ENCODE measurements at places on chromosomes 3 and 15.

GRCh38 chr15:75666823-75667501 lies 19.2 kb downstream of the SNX33 start:
- no peak for DNase-seq
- H3K27me3 ChIP-seq = peaks cover 2% of the 10 kb centered on the region
- no peaks in the 10 kb centered on the region for H3K4me1 ChIP-seq
- H3K4me3 ChIP-seq = no peak overlapping the region
- no peaks in the 10 kb centered on the region for H3K36me3 ChIP-seq

DNA sequence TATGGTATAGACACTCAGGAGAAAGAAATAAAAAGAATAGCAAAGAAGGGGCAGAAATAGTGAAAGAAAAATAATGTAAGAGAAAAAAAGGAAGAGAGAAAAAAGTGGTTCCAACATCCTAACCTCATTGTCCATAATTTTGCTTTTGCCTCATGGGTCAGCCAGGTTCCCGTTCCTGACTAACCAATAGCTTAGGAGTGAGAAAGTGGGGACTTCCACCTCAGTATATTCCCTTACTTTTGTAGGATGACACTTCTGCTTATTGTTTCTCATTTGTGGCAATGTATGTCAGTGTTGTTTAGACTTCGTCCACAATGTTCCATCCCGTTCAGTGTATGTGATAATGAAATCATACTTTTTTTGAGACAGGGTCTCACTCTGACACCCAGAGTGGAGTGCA lies 9.3 kb upstream of the SLC12A8 start:
- H3K27ac ChIP-seq = no peak overlapping the region
- H3K27me3 ChIP-seq = no peaks in the 10 kb centered on the region
- no peaks in the 10 kb centered on the region for H3K36me3 ChIP-seq
- H3K4me3 ChIP-seq = no peak overlapping the region
- H3K4me1 ChIP-seq = no peaks in the 10 kb centered on the region
- DNase-seq = no peak

DNA sequence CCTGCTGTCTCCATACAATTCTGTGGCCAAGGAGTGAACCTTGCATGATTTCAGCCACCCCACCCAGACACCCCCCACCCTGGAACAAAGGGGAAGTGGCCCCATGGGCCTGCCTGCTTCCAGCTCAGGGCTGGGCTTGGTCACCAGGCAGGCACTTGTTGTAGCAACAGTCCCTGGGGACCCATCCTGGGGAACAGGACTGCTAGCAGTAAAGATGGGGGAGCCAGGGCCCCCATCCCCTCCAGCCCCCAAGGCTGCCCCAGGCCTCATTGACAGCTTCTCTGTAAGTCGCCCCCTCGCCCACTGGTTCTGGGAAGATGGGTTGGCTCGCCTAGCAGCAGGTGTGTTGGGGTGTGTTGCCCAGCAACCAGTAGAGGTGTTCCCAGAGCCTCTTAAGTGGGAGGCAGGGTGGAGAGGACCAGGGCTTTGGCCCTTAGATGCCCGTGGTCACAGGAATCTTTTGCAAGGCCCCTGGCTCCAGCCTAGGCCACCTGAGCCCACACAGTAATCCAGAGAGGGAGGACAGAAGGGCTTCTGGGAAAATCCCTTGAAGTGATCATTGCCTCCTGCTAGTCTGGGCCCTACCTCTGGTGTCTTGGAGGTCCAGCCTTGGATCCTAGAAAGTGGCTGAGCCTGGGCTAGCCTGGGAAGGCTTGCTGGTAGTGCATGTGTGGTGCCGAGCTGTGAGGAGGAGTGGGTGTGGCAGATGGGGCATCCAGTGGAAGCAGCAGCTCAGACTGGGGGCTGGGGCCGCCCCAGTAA lies 48.9 kb downstream of the CYP11A1 start:
- no peak overlapping the region for H3K27ac ChIP-seq
- no peak overlapping the region for H3K4me3 ChIP-seq
- no peaks in the 10 kb centered on the region for H3K36me3 ChIP-seq
- H3K27me3 ChIP-seq = peaks cover 16% of the 10 kb centered on the region
- H3K4me1 ChIP-seq = no peaks in the 10 kb centered on the region

- no peaks in the 10 kb centered on the region for H3K4me1 ChIP-seq
- no peaks in the 10 kb centered on the region for H3K27me3 ChIP-seq
- DNase-seq = no peak
- no peak overlapping the region for H3K4me3 ChIP-seq
These were observed 110.6 kb downstream of the MAGI1 start for GRCh38 chr3:65928110-65928509.

DNA sequence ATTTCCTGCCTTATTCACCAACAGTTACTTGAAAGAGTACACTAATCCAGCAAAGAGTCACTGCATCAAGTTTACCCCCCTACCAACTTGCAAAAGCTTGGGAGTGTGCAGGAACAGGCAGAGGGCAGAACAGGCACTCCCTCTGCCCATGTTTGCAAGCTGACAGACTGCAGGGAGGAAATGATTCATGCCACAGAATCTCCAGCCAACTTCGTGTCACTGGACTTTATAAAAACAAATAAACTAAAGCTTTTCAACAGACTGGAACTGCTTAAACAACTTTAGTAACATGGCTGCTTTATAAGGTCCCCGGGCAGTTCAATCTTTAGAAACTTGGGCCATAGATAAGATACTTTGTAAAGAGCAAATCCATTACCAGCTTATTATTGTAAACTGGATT lies 129.5 kb downstream of the THRB start:
- no peaks in the 10 kb centered on the region for H3K4me1 ChIP-seq
- no peak for DNase-seq
- H3K4me3 ChIP-seq = no peak overlapping the region
- H3K36me3 ChIP-seq = no peaks in the 10 kb centered on the region
- no peak overlapping the region for H3K27ac ChIP-seq
- no peaks in the 10 kb centered on the region for H3K27me3 ChIP-seq

GRCh38 chr3:29334706-29335105 lies 53.8 kb downstream of the RBMS3 start:
- no peaks in the 10 kb centered on the region for H3K36me3 ChIP-seq
- DNase-seq = no peak
- no peaks in the 10 kb centered on the region for H3K4me1 ChIP-seq
- no peak overlapping the region for H3K4me3 ChIP-seq
- no peak overlapping the region for H3K27ac ChIP-seq
- no peaks in the 10 kb centered on the region for H3K27me3 ChIP-seq

DNA sequence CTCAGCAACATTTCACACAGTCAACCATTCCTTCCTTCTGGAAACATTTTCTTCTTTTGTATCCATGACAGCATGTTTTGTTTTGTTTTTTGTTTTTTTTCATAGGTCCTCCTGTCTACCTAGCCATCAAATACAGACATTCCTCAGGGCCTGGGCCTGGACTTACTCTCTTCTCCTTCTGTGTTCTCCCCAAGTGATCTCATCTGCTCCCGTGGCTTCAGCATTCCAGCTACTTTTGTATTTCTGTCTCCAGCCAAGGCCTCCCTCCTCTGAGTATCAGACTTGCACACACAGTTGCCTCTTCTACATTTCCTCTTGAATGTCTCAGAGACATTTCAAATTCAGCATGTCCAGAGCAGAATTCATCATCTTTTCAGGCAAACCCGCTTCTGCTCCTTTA lies 82.4 kb downstream of the HCN4 start:
- no peaks in the 10 kb centered on the region for H3K36me3 ChIP-seq
- no peak overlapping the region for H3K4me3 ChIP-seq
- H3K4me1 ChIP-seq = peaks cover 8% of the 10 kb centered on the region
- H3K27me3 ChIP-seq = no peaks in the 10 kb centered on the region

- H3K27me3 ChIP-seq = no peaks in the 10 kb centered on the region
- no peaks in the 10 kb centered on the region for H3K36me3 ChIP-seq
- no peak for DNase-seq
These were observed 24.3 kb downstream of the PLEKHO2 start for GRCh38 chr15:64865998-64866520.

DNA sequence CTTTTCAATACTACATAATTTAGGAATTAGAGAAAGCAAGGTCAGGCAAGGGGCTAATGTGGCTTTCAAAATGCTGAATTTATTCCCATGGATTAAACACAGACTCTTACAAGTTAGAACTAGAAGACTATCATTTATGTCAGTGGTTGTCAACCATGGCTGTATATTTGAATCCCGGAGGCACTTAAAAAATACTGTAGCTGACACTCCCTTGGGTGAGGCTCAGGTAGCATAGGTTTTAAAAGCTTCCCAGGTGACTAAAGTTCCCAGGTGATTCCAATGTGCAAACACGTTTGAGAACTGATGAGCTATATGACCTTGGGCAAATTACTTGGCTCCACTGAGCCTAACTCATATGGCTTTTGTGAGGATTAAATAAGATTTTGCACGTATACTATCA lies 29.6 kb downstream of the AAGAB start:
- no peak overlapping the region for H3K27ac ChIP-seq
- no peak overlapping the region for H3K4me3 ChIP-seq
- H3K36me3 ChIP-seq = no peaks in the 10 kb centered on the region
- H3K4me1 ChIP-seq = no peaks in the 10 kb centered on the region
- no peak for DNase-seq

GRCh38 chr3:81565041-81565440 lies 196.4 kb downstream of the GBE1 start:
- no peak overlapping the region for H3K4me3 ChIP-seq
- H3K27ac ChIP-seq = no peak overlapping the region
- H3K27me3 ChIP-seq = no peaks in the 10 kb centered on the region
- no peak for DNase-seq

DNA sequence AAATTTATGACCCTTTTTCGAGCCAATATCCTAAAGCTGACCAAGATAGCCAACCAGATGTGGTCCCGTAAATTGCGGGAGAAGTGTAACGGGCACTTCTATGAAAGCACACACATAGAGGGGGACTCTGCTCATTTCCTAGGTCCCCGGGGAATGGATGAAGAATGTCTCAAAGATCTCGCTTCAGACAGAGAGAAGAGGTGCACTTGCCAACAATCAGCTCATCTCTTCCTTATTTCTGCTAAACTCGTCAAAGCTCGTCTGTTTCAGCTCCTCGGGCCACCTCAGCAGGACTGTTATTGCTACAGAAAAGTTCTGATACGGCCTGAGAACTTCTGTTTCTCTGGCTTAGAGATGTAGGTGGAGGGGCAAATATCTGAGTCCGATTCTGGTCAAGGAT lies 71.8 kb downstream of the TM2D3 start:
- H3K4me1 ChIP-seq = no peaks in the 10 kb centered on the region
- H3K36me3 ChIP-seq = no peaks in the 10 kb centered on the region

DNA sequence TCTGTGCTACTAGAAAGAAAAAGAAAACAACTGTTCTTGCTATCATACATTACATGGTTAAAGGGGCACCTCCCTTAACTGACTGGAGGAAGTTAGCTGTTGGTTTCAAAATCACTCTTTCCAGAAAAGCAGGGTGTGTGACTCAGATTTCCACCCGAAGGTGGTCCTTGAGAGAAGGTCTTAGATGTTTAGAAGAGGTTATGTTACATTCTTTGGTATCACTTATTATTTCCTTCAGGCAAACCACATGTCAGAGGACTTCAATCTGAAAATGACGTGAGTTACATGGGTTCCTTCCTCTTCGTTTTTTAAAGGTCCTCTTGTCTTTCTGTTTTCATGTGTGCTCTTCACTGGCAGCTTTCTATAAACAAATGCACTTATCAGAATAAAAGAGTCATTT lies 307.9 kb upstream of the CBLB start:
- H3K4me1 ChIP-seq = no peaks in the 10 kb centered on the region
- H3K4me3 ChIP-seq = no peak overlapping the region
- H3K27me3 ChIP-seq = peaks cover 27% of the 10 kb centered on the region
- no peak overlapping the region for H3K27ac ChIP-seq

- peak overlapping the region; percentile 69 for H3K27ac ChIP-seq
- H3K4me3 ChIP-seq = no peak overlapping the region
- no peaks in the 10 kb centered on the region for H3K27me3 ChIP-seq
- H3K4me1 ChIP-seq = peaks cover 39% of the 10 kb centered on the region
- DNase-seq = no peak
These were observed 110.5 kb upstream of the STT3B start for GRCh38 chr3:31422237-31422636.

- peaks cover 8% of the 10 kb centered on the region for H3K4me1 ChIP-seq
- no peak overlapping the region for H3K4me3 ChIP-seq
- 0 out of 2 replicates have a peak, but pooled peaks cover 5% of the 10 kb centered on the region for H3K36me3 ChIP-seq
- H3K27me3 ChIP-seq = no peaks in the 10 kb centered on the region
These were observed 4.8 kb downstream of the MESD start for GRCh38 chr15:80984856-80985255.

GRCh38 chr15:45641374-45641781 lies 6.5 kb downstream of the SQOR start:
- no peaks in the 10 kb centered on the region for H3K27me3 ChIP-seq
- DNase-seq = no peak
- H3K4me3 ChIP-seq = no peak overlapping the region
- peaks cover 16% of the 10 kb centered on the region for H3K4me1 ChIP-seq
- H3K27ac ChIP-seq = no peak overlapping the region

- no peaks in the 10 kb centered on the region for H3K36me3 ChIP-seq
- H3K4me3 ChIP-seq = no peak overlapping the region
- no peak overlapping the region for H3K27ac ChIP-seq
- no peaks in the 10 kb centered on the region for H3K4me1 ChIP-seq
- no peak for DNase-seq
- no peaks in the 10 kb centered on the region for H3K27me3 ChIP-seq
These were observed 46.5 kb downstream of the ULK4 start for GRCh38 chr3:41915353-41915752.

GRCh38 chr3:40179016-40179415 lies 130.5 kb upstream of the EIF1B start:
- no peak overlapping the region for H3K4me3 ChIP-seq
- H3K4me1 ChIP-seq = no peaks in the 10 kb centered on the region
- peak; percentile 63 for DNase-seq
- no peaks in the 10 kb centered on the region for H3K36me3 ChIP-seq

DNA sequence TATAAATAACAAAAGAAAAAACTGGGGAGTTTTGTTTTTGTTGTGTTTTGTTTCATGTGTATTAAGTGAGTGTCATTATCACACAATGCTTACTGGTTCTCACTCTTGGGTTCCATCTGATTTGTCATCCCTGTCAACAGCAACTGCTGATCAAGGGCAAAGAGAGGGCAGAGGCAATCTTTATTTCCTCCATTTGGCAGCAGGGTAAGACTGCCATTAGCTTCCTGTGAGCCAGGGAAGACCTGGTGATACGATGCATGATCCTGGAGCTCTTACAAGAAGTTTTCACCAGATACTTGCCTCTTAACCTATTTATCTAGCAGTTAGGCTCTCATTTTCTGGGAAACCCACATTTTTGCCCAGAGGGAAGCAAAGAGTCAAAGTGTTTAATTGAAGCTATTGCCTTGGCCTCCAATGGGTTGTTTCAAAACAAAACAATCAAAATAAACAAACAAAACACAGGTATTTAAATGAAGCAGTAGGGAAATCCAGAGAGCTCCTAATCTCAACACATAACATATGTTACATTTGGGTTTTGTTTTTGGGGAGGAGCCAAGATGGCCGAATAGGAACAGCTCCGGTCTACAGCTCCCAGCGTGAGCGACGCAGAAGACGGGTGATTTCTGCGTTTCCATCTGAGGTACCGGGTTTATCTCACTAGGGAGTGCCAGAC lies 529.8 kb downstream of the MAGI1 start:
- H3K4me1 ChIP-seq = no peaks in the 10 kb centered on the region
- H3K27me3 ChIP-seq = no peaks in the 10 kb centered on the region
- no peaks in the 10 kb centered on the region for H3K36me3 ChIP-seq
- no peak overlapping the region for H3K4me3 ChIP-seq

All from MM.1S (cell line).